ENCODE measurements at places on chromosomes 3 and 15.

DNA sequence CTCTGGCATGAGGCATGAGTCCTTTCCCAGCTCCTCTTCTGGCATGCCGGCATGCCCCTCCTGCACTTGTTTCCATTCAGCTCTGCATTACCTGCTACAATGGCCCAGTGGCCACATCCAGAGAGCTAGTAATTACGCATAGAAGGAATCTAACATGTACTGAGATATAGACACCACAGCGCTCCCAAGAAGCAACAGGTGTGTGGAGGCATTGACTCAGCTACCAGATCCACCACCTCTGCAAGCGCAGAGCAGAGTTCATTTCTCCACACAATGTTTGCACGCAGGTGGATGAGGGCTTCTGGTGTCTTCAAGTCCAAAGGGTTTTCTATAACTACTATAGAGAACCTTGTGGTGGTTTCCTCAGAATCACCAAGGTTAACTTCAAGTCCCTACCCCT, 4.2 kb downstream of the MOBP start:
- no peak for DNase-seq

GRCh38 chr3:152151216-152151876, 117.4 kb upstream of the MBNL1 start:
- DNase-seq, result no peak

DNA sequence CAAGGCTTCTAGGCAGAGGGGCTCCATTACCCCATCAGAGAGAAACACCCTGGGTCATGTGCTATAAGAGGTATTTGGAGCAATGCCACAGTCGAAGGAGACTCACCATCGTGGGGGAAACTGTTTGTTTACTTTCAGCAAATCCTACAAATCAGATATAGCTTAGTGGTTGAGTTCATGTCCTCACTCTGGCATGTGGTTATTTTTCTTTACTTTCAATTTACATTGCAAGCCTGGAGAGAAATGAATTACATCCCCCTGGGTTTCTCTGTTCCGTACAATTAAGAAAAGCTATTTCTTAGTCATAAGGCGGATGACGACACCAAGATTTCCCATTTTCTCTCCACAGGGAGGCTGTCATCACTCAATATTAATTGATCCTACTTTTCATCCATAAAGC, 36.9 kb downstream of the RFTN1 start:
- DNase-seq, result no peak

- DNase-seq, result no peak
Observed at GRCh38 chr3:172236771-172237742, 197.7 kb downstream of the FNDC3B start.

DNA sequence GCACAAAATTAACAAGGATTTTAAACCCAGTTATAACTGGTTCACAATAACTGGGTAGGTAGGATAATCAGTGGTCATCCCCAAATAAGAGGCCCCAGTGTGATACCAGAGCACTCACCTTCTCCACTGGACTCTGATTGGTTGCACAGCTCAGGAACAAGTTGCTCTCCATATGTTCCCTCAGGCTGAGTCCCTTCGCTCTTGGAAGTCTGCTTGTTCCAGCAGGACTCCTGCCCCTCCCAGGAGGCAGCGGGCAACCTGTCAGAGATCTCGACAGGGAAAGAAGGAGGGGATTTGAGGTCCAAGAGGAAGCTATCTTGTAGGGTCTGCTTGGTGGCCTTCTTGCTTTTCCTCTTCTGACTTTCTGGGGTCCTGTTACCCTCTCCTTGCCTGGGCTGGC, 51.6 kb upstream of the HEG1 start:
- DNase-seq, result no peak

Measured in stimulated activated CD8-positive, alpha-beta memory T cell treated with anti-CD3 and anti-CD28 coated beads, Interleukin-15, amount 100 ng/mL, for 4 hours (primary cell).